ENCODE measurements at places on chromosomes 3 and 15.
A peak's percentile ranks its signal among the peaks of the same experiment; 100 is the strongest.

DNA sequence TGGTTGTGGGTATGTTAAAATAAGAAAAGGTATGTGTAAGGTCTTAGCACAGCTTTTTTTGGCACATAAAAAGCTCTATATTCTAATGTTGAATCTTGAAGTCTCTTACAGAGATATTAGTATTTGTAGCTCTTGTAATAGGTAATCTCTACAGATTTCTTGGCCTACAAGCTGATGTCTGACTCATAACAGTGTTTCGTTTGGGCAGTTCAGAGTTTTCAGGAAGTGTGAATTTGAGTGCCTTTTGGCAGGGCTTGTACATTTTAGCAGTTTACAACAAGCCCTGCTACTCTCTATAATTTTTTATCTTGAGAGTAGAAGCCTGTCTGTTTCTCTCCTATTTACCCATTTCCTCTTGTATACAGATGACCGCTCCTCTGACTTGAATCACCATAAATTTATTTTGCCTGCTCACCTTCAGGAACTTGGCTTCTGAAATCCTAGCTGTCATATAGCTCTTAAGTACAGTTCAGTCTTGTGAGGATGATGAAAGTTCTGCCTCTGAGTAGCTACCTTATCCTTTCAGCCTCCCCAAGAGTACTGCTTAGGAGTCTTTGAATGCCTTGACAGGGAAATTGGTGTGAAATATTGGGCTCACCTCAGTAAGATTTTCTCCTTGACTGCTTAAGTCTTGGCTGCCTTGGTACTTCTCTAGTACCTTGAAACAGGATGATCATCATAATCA is 419.9 kb upstream of the RARB start:
- no peak for DNase-seq

DNA sequence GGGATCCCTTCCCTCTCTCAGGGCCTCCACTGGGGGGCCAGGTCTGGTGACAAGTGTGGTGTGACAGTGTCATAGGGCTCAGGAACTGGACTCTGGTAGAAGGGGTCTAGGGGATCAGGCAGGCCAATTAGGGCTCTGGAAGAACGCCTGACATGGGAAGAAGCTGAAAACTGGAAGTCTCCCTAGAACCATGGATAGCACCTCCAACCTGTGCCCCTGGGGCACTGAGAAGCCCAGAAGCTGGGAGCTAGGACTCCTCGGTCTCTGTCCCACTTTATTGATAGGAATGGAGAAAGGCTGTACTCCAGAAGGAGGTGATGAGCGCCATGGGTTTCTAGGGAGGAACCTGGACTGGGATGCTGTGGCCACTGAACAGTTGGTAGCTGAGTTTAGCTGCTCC is 30.7 kb downstream of the INSYN1 start:
- no peak for DNase-seq

GRCh38 chr15:57503911-57504598 is 87.6 kb upstream of the MYZAP start:
- no peak for DNase-seq

- DNase-seq: no peak
These were observed 154.5 kb upstream of the ATP10A start for GRCh38 chr15:26017665-26018064.

- peak; percentile 25 for DNase-seq
These were observed 452 bp downstream of the TMEM158 start for GRCh38 chr3:45225465-45226205.

DNA sequence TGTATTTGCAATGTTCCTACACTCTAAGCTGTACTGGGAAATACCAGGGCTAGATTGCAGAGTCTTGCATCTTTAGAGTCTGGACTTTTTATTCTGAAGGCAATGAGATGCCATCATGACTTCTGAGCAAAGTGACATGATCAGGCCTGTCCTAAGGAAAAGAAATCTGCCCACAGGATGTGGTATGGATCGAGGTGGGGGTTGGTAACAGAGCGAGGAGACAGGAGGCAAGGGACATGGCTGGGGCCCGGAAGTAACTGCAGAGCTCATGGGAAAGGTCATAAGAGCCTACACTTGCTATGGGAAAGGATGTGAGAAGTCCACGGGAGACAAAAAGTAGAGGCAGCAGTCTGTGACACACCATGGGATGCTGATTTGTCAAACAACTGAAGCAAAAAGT is 121.5 kb downstream of the OXNAD1 start:
- peak; percentile 62 for DNase-seq

GRCh38 chr15:92580521-92580920 is 75.1 kb downstream of the FAM174B start:
- no peak for DNase-seq

DNA sequence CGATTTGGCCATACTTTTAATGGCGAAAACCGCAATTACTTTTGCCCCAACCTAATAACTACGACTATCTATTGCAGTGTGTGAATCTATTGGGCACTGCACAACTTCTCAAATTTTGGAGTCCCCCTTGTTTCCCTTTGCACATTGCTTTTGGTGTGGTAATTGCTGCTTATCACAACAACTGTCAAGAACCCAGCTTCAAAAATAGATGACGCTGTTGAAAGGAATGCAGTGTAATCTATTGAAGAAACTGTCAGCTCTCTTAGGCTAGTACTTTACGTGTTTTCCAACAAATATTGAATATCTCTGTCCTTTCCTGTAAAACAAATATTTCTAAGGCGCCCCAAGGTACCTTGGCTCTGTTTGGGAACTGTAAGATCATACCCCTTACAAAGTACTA is 222.8 kb upstream of the UBE2E2 start:
- no peak for DNase-seq

GRCh38 chr3:12768579-12769527 is 9.8 kb upstream of the TMEM40 start:
- DNase-seq: no peak

GRCh38 chr3:24096695-24097290 is 151.7 kb downstream of the NR1D2 start:
- no peak for DNase-seq

DNA sequence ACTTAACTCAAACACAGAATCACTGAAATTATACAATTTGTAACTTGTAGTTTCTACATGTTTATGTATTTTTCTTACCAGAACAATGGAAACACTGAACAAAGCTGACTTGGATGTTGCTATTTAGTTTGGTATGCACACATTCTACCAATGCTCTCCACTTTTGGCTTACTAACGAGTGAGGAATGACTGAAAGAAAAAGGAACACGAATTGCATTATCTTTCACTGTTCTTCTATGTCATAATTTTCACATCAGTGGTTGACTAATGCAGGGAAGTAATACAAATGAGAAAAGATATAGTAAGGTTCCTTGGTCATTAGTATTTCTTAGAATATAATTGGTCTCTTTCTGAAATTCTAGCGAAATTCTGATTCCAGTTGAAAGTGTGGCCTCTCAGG is 9.8 kb upstream of the CNTN3 start:
- no peak for DNase-seq

DNA sequence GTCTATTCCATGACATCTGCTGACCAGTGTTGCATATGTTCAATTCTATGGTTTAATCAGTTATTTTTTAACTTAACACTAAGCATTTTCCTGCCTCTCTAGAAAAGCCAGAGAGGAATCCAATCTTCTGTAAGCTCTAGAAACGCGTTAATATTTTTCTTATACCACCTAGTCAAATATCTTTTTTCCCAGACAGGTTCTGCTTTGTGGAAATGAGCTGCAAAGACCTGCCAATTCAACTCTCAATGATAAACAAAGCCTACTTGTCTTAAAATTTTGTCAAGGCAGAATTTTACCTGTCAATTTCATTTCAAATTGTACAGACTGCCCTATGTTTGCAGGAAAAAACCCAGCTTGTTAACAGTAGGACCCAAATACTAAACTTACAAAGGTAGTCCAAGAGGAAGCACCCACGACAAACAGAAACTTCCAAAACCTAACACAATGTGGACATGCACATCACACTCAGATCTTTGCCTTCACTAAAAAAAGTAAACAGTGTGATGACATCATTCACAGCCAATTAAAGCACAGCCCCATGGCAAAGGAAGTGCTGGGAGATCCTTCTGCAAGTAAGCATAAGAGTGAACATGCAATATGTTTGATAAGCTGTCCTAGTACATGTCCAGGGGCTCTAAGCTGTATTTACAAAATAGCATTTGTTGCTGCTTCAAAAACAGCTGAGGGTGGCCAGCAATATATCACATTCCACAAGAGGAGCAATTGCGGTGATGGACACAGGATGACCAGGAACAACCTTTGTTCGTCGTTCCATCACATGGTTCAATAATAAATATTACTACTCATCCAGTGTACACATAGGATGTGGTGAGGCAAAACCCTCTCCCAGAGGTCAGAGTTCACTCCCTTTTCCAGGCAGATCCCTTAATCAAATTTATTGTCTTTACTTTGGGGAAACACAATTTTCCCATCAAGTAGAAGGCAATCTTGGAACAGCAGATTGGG is 139.4 kb upstream of the TSC22D2 start:
- DNase-seq: no peak

- DNase-seq: no peak
These were observed 533 bp downstream of the ZNF445 start for GRCh38 chr3:44476963-44477311.

DNA sequence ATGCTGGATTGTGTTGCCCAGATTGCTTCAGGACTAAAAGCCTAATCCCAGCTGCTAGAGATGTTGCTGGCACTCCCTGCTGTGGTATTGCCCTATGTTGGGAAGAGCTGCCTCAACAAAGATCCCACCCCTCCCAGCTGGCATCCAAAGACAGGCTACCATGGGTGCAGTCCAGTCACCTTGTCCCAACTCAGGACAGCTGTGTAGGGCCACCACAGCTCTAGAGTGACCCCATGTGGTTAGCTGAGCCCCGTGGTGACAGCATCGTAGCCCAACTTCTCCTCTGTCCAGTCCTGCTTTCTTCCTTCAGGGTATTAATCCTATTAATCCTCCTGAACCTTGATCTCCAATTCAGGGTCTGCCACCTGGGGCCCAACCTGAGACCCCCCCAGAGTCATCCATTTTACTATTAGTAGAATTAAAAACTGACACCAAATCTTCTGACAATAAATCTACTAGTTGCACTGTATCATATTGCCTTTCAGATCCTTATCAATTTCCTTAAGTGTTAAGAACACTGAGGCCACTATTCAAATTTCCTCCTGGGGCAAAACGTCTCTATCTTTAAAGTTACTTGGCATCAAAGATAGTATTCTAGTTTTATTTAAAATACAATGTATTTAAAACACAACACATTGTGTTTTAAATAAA is 83.5 kb downstream of the AQP9 start:
- peak; percentile 72 for DNase-seq

- DNase-seq: peak; percentile 82
These were observed 14.9 kb downstream of the SERPINI1 start for GRCh38 chr3:167750272-167750971.

DNA sequence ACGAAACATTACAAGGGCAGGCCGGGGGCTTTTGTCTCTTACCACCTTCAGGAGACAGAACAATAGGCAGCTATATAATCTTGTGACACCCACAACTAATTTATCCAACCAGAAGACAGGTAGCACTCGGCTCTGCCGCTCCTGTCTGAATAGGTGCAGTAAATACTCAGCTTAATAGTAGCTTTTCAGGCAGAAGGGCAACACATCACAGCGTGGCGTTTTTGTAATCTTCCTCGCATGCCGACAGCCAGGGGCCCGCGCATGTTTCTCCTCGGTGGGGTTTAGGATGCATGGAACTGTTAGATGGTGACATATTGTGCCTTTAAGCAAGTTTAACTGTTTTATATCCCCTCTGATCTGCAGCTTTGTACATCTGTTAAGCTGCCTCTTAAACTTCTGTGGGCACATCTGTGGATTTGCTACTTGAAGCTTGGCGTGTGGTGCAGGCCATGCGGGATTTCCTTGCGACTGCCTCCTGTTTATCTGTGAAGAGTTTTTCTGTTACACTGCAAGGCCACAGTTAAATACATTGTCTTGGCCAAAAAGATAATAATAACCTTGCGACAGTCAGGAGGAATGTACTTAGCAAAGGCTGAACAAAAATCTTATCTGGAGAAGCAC is 123.2 kb upstream of the BNIP2 start:
- no peak for DNase-seq

DNA sequence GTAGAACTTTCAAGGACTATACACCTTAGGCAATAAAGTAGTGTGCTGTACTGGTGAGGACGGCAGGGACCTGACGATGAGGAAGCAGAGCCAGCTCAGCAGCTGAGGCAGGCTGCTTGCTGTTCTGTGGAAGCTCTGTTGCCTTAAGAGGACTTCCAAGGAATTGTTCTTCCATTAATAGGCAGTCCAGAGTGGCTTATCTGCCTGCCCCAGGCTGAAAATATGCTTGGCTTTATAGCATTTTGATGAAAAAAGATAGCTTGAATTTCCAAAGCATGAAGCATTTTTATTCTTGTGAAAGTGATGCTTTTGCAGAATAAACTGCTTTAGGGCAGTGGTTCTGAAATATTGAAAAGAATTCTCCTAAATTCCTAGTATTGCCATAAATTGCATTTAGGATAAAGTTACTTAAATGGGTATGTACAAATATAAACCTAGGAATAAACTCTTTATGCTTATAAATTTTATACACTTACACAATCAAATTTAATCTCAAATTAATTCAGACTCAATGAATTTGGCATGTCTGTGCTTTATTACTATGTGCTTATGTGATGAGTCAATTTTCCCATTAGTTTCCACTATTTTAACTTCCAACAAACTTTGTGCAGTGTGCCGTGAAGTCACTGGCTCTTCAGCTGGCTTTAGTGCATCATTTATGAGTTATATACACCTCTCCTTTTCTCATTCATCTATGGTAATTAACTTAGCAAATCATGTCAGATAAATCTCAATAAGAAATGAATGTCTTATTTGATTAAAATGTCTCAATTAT is 231.0 kb upstream of the RASGRP1 start:
- DNase-seq: no peak

GRCh38 chr3:5011555-5012256 is 32.5 kb downstream of the BHLHE40 start:
- DNase-seq: peak; percentile 73

DNA sequence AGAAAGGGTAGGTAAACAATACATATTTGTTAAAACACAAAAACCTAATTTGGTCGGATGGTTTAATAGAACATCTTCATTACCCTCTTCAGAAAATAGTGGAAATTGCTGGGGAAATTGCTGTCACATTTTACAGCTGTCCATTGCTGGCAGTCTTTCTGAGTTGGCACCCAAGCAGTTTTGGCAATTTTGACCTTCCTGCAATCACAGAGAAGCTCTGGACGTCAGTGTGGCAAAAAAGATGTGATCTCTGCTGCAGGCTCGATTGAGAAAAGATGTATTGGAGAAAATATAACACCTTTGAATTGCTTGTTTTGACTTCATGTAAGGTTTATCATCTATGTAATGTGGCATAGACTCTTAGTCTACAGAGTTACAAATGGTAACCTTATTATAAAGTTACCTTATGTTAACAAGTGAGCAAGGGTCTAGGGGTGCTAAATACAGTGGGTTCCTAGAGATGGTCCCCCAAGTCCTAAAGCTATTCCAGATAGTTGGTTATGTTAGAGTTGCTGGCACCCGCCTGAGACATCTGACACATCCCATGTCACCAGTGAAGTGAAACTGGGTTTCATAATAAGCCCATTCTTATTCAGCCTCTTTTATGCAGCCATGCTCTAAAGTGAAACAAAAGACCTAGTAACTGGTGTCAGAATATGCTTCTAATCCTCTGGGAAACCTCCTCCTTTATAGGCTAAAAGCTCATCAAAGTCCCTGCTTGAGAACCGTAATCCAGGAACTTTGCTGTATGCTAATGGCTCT is 14.0 kb downstream of the UBE2E1 start:
- peak; percentile 72 for DNase-seq

Measured in suppressor macrophage treated with lipopolysaccharide for 4 hours (primary cell).